NCI-H510A (cell line): ENCODE measurements at places on chromosomes 13 and 19.

GRCh38 chr13:35162420-35162819 is 220.3 kb downstream of the NBEA start:
- DNase-seq: no peak

- DNase-seq: no peak
Observed at GRCh38 chr13:52411629-52412028, 5.7 kb upstream of the THSD1 start.

DNA sequence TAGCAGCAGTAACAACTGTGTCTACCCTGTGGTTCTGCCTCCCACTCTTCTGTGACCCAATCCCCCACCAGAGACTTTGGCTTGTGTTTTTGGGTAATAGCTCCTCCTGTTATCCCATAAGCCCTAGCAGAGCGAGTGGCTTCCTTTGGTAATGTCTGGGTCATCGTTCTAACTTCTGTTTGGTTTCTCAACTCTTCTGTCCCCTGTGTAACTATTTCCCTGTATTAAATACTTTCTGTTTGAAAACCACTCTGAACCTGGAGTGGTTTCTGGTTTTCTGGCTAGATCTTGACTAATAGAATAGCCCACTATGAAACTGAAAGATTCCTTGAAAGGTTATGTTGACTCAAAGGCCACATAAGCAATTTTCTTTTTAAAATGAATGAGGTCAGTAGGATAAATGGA is 350.0 kb downstream of the DCT start:
- no peak for DNase-seq

DNA sequence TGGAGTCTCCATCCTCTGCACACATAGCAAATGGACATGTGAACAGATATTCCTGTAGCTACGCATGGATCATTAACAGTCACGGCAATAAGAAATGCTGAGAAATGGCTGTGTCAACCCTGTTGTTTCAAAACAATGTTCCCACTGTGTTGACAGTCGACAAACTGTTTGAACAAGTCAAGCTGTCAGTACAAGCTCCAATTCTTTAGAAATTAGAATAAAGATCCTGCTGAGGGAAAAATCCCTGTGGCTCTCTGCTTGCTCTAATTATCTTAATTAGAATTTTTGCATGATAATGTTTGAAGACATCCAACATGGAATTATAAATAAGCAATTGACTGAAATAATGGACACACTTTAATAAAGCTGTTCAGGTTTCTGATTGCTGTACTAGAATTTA is 37.9 kb upstream of the CPB2 start:
- DNase-seq: no peak

DNA sequence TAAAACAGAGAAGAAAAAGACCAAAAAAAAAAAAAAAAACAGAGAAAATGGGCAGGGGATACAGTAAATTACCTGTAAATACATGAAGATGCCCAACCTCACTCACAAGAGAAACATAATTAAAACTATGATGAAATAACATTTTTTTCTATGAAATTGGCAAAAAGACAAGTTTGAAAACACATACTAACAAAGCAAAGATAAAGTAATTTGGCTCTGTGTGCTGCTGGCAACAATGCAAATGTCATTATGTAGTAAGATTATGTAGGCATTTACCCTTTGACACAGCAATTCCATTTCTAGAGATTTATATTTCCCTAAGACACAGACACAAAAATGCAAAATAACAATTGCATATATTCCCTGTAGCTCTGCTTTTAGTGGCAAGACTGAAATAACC is 20.2 kb downstream of the ZC3H13 start:
- no peak for DNase-seq

DNA sequence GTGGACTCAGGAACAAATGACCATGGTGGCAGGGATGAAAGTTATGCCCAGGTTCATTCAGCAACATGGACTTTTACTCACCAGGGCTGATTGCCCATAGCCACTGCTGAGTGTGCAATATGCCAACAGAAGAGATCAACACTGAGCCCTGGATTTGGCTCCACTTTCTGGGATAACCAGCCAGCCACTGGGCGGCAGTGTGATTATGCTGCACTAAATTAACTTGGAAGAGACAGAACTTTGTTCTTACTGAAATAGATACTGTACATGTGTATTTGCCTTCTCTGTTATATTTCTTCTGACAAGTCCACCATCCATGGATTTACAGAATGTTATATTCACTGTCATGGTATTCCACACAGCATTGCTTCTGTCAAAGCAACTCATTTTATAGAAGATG is 257.4 kb downstream of the TDRD3 start:
- no peak for DNase-seq

GRCh38 chr13:77351315-77351714 is 24.4 kb upstream of the MYCBP2 start:
- DNase-seq: no peak

DNA sequence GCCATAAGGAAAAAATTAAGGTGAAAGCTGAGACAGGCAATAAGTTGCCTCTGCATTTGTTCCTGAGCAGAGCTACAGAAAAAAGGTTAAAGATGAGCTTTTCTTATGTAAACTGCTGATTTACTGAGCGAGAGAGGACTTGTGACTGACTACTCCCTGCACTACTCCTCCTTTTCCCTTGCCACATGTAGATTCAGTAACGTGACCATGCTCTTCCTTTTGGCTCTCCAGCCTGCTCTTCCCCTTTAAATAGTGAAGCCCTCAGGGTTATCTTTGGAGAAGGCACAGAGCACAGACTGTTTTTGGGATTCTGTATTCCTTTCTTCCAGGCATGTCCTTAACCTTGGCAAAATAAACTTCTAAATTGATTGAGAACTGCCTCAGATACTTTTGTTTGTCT is 630.2 kb downstream of the UQCRFS1 start:
- DNase-seq: no peak
